Activated T-cell treated with anti-CD3 and anti-CD28 coated beads, Interleukin-2, amount 50 U/mL, for 48 hours (primary cell): ENCODE measurements at places on chromosomes 2 and 18.

- no peak for DNase-seq
Observed at GRCh38 chr2:194289712-194290346, 1367.2 kb upstream of the SLC39A10 start.

GRCh38 chr18:38940863-38941531 lies 1375.4 kb upstream of the CELF4 start:
- peak; percentile 71 for DNase-seq

DNA sequence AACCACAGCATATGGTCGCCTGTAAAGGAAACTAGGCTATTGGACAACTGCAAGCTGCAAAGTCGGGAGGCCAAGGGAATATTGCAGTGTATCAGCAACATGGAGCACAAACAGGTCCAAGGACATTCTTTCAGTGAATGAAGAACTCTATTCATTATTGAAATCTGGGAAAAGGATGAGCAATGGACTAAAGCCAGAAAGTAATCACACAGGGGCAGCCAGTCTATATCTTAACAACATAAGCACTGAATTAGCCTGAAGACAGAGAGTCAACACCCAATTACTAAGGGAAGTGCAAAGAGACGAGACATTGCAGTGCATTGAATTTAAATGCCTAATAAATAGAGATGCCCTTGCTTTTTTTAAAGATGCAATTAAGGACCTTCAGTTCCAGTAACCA lies 615.5 kb upstream of the SETBP1 start:
- no peak for DNase-seq

- DNase-seq, result no peak
Observed at GRCh38 chr2:67873916-67874315, 188.9 kb downstream of the C1D start.
